ENCODE measurements at places on chromosomes 5 and 9.

DNA sequence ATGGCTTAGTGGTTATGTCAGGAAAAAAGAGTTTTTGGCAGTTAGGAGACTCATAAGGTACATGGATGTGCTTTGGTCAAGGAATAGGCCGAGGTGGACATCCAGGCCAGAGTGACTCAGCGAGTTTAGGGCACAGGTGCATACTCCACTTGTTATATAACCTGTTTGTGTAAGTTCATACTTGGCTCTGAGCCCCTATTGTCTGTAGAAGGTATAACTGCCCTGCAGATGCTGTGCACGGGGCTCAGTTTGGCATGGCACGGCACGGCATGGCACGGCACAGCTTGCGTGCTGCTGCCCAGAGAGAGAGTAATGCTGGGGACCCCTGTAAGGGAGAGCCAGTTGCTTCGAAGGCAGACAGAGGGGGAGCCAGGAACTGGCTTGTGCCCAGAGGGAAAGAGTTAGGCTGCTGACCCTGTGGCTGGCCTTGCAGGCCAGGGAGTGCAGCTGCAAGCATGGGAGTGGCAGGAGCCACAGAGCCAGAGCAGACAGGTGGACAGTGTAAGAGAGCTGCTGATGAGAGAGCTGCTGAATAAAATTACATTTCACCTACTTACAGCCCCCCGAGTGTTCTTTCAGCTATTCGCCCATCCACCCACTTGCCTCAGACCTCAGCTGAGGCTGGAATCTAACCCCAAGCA, 32.2 kb downstream of the GCNT4 start:
- H3K27ac ChIP-seq = no peak overlapping the region
- peaks cover 3% of the 10 kb centered on the region for H3K27me3 ChIP-seq
- H3K36me3 ChIP-seq = no peaks in the 10 kb centered on the region
- DNase-seq = no peak

DNA sequence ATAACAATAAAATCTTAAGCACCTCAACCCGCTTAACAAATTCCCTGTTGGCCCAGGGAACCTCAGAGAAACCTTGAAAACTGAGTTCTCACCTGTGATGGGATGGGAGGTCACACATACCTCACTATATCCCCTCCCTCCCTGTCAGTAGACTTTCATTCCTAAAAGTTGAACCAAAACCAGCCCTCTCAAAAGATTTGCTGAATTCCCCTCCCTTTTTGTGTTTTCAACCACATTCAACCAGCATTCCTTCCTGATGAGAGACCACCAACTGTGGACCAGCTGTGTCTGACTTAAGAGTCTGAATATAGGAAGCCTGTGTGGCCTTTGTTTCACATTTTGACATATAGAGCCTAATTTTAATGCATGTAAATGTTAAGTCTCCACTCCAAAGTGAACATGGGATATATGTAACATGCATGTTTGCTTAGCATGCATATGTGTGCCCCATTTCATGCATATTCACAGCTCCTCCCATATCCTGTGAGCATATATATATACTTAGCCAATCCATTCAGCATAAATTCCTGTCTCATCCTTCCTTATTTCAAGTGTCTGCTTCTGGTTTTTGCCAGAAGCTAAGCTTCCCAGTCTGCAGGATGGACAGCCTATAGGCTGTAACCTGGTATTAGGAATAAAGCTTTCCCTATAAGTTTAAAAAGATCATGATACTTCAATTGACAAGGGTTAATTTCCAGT, 604.6 kb downstream of the PTPRD start:
- H3K4me1 ChIP-seq = no peaks in the 10 kb centered on the region
- no peaks in the 10 kb centered on the region for H3K36me3 ChIP-seq
- no peak for DNase-seq
- H3K4me3 ChIP-seq = no peak overlapping the region

DNA sequence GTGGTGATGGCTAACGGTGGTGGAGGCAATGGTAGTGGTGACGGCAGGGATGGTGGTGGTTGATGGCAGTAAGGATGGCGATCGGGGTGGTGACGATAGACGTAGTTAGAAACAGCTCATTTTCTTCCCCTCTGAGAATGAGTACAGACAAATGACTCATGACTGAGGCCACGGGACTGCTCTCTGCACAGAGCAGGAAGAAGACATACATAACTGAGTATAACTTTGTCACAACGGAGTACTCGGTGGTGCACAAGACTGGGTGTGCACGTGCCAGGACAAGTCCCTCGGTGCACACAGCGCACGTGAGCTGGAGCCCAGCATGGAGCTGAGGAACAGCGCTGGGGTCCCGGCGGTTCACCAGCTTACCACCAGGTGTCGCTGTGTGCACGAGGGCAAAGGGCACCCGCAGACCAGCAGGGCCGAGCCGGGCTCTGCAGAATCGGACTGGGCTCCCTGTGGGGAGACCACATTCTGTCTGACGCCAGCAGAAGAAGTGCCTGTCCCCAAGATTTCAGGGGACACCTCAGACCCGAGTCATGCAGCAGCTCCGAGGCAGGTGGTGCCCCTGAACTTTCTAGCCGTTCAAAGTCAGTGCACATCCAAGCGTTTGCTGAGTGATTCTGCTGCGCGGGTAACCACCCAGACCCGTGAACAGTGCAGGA, 188.6 kb downstream of the FSTL4 start:
- no peak overlapping the region for H3K4me3 ChIP-seq
- DNase-seq = peak; percentile 60
- no peak overlapping the region for H3K27ac ChIP-seq

- DNase-seq = no peak
- peaks cover 15% of the 10 kb centered on the region for H3K36me3 ChIP-seq
- H3K27ac ChIP-seq = no peak overlapping the region
- H3K27me3 ChIP-seq = no peaks in the 10 kb centered on the region
Measured at GRCh38 chr9:20518737-20519136, 103.6 kb downstream of the MLLT3 start.

GRCh38 chr5:105030153-105030552, 1467.6 kb upstream of the NUDT12 start:
- H3K4me3 ChIP-seq = no peak overlapping the region
- H3K27me3 ChIP-seq = no peaks in the 10 kb centered on the region
- H3K27ac ChIP-seq = no peak overlapping the region
- H3K36me3 ChIP-seq = no peaks in the 10 kb centered on the region
- H3K4me1 ChIP-seq = no peaks in the 10 kb centered on the region

- no peaks in the 10 kb centered on the region for H3K4me1 ChIP-seq
- no peaks in the 10 kb centered on the region for H3K27me3 ChIP-seq
- no peaks in the 10 kb centered on the region for H3K36me3 ChIP-seq
- H3K27ac ChIP-seq = no peak overlapping the region
Measured at GRCh38 chr9:136017289-136018190, 56.4 kb upstream of the UBAC1 start.

- DNase-seq = no peak
- no peaks in the 10 kb centered on the region for H3K36me3 ChIP-seq
- H3K27me3 ChIP-seq = peaks cover 90% of the 10 kb centered on the region
- peak overlapping the region; percentile 28 for H3K27ac ChIP-seq
Measured at GRCh38 chr5:88665750-88666215, 217.2 kb downstream of the MEF2C start.

DNA sequence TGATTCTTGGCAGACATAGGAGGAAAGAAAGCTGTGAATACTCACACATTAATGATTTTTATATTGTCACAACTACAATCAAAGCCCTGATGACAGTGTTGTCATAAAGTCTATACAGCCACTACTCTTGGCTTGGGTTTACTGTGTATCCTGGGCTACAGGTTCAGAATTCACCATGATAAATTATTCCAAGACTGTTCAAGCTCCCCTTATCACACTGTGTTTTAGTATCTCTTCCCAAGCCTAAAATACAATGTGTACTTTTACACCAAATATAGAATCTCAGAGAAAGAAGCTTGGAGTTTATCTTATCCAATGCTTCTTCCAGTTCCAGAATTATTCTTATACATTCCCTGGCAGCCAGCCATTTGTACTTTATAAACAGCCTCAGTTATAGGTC, 127.7 kb upstream of the PPP1R2B start:
- H3K27me3 ChIP-seq = peaks cover 10% of the 10 kb centered on the region
- no peak for DNase-seq
- no peaks in the 10 kb centered on the region for H3K36me3 ChIP-seq
- H3K4me3 ChIP-seq = no peak overlapping the region

- no peak overlapping the region for H3K27ac ChIP-seq
- H3K4me1 ChIP-seq = no peaks in the 10 kb centered on the region
- no peaks in the 10 kb centered on the region for H3K36me3 ChIP-seq
- no peak for DNase-seq
Measured at GRCh38 chr9:91640428-91640827, 216.8 kb upstream of the NFIL3 start.

DNA sequence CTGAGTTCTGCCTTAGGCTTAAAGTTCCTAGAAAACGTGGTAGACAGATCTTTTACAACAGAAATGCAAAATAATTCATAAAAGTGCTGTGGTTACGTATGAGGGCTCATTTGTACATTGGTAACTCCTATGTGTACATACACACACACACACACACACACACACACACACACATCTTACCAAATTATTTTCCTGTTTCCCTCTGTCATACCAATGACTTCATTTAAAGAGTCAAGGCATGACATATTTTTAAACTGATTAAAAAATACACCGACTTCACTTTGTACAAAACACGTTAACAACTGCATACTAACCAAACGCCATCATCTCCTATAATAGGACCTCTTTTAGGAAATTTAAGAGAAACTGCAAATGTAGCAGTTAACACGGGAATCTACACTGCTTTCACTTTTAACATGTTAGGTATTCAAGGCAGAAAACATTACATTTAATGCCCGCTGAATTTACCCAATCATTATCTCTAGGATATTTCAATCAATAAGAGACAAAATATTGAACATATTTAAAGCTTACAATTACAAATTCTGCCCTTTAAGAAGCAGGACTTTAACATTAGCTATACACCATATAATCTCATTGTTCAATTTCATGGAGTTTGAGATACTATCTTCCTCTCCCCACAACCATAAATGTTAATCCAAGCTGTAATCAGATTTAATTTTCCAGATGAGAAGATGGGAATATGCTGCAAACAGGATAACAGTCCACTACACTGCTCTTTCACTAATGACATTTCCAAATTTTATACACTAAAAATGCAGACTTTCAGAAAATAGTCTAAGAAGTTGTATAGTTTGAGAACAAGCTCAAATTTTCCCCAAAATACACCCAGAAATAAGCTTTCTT, 133.1 kb downstream of the DENND1A start:
- H3K27ac ChIP-seq = no peak overlapping the region
- no peaks in the 10 kb centered on the region for H3K36me3 ChIP-seq
- peaks cover 4% of the 10 kb centered on the region for H3K4me1 ChIP-seq
- H3K27me3 ChIP-seq = peaks cover 1% of the 10 kb centered on the region

DNA sequence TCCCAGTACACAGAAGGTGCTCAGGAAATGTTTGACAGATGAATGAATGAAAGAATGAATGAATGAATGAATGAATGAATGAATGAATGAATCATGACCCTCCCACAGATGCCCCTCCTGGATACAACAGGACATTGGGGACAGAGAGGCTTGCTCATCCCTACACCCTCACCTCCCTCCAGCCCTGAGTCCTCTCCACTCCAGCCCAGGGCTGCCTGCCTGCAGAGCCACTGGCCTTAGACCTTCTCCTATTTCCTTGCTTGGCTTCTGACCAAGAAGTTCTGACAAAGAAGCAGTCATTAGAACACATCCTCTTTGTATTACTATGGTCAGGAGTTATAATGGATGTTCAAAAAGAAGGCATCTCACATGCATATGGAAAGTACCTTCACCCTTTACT, 240.7 kb upstream of the DAPK1 start:
- no peak overlapping the region for H3K27ac ChIP-seq
- no peaks in the 10 kb centered on the region for H3K36me3 ChIP-seq
- no peak for DNase-seq
- no peak overlapping the region for H3K4me3 ChIP-seq
- no peaks in the 10 kb centered on the region for H3K4me1 ChIP-seq
- no peaks in the 10 kb centered on the region for H3K27me3 ChIP-seq
